ENCODE measurements at places on chromosomes 7 and 10. TPM values are rescaled to one million over a fixed set of nuclear protein-coding genes. Genes with fewer than 3 reads are reported as not detected.

The FZD8 gene
- 3.5 TPM for total RNA-seq

The GBX1 gene
- total RNA-seq: 2.4 TPM

The ATOH7 gene
- total RNA-seq: 0.20 TPM

DNA sequence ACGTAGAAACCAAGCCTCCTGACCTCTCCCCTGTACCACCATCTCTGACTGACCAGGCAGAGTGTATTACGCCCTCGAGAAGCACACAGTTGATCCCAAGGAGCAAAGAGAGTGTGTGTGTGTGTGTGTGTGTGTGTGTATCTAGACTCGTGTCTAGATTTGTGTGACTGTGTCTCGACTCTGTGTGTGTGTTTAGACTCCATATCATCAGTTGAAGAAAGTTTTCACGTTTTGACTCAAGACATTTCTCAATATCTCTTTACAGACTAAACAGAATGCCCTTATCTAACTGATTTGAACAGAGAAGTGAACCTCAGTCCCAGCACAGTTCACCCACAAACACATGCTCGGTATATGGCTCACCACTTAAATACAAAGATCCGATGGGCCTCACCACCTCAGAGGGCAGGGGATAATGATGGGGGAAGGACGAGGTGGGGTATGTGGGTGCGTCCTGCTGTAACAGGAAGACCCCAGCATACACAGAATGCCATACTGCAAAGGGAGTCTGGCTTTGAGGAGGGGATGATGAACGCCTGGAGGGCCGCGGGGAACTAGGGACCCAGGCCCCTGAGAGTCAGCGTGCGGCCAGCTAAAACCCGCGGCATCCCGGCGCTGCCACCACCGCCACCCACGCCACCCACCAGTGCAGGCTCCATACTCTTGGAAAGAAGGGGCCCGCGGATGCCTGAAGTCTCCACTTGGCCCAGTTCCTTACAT, 780 bp downstream of the ALDH18A1 start:
- H3K4me1 ChIP-seq: peaks cover 38% of the 10 kb centered on the region
- H3K27ac ChIP-seq: peak overlapping the region; percentile 95
- no peaks in the 10 kb centered on the region for H3K27me3 ChIP-seq
- DNase-seq: peak; percentile 5
- peaks cover 27% of the 10 kb centered on the region for H3K36me3 ChIP-seq
- peak overlapping the region; percentile 99 for H3K4me3 ChIP-seq

The EPHA1 gene
- not detected for total RNA-seq

The PON3 gene
- total RNA-seq: not detected

- no peak for DNase-seq
- H3K27ac ChIP-seq: no peak overlapping the region
- H3K4me3 ChIP-seq: no peak overlapping the region
- no peaks in the 10 kb centered on the region for H3K36me3 ChIP-seq
- H3K27me3 ChIP-seq: no peaks in the 10 kb centered on the region
Observed at GRCh38 chr7:70033226-70033625, 435.0 kb downstream of the AUTS2 start.

GRCh38 chr10:102837230-102837721, at the start of gene CYP17A1:
TSS of gene CYP17A1 (minus strand) at chr10:102837413. CDS start at chr10:102837361, 52 bp downstream.
- H3K27ac ChIP-seq: no peak within 1 kb of the TSS
- DNase-seq: no peak
- H3K27me3 ChIP-seq: peaks cover 34% of the 10 kb centered on the region
- no peak within 1 kb of the TSS for H3K4me3 ChIP-seq
- H3K36me3 ChIP-seq: peaks cover 4% of the 10 kb centered on the region

DNA sequence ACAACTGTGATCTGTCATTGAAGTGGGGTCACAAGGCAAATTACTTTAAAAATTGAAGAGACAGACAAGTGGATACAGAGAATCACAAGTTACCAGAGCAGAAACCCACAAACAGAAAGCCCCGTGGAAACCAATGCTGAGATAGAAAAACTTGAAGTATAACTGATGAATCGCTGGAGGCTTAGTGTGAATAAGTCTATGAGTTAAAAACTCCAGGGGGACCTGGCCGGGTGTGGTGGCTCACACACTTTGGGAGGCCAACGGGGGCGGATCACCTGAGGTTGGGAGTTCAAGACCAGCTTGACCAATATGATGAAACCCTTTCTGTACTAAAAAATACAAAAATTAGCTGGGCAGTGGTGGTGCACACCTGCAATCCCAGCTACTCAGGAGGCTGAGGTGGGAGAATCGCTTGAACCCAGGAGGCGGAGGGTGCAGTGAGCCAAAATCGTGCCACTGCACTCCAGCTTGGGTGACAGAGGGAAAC, 69.7 kb upstream of the ZNRF2 start:
- peaks cover 2% of the 10 kb centered on the region for H3K36me3 ChIP-seq
- peaks cover 11% of the 10 kb centered on the region for H3K4me1 ChIP-seq
- no peak overlapping the region for H3K4me3 ChIP-seq
- DNase-seq: no peak

The DNAJC12 gene
- 4.1 TPM for total RNA-seq

- no peaks in the 10 kb centered on the region for H3K36me3 ChIP-seq
- H3K4me1 ChIP-seq: peaks cover 11% of the 10 kb centered on the region
- no peaks in the 10 kb centered on the region for H3K27me3 ChIP-seq
- H3K4me3 ChIP-seq: no peak overlapping the region
- no peak overlapping the region for H3K27ac ChIP-seq
- DNase-seq: no peak
Observed at GRCh38 chr10:48253970-48254657, 20.4 kb downstream of the FRMPD2 start.

The COL17A1 gene
- total RNA-seq: not detected

The IFIT1B gene
- not detected for total RNA-seq

GRCh38 chr7:112869111-112869774, 79.0 kb upstream of the TMEM168 start:
- no peak overlapping the region for H3K4me3 ChIP-seq
- peak; percentile 37 for DNase-seq
- H3K27ac ChIP-seq: no peak overlapping the region
- H3K4me1 ChIP-seq: no peaks in the 10 kb centered on the region
- no peaks in the 10 kb centered on the region for H3K27me3 ChIP-seq

All from neural crest cell (in vitro differentiated cells).